ENCODE measurements at places on chromosomes 11 and 22. TPM values are rescaled to one million over a fixed set of nuclear protein-coding genes. Genes with fewer than 3 reads are reported as not detected.

DNA sequence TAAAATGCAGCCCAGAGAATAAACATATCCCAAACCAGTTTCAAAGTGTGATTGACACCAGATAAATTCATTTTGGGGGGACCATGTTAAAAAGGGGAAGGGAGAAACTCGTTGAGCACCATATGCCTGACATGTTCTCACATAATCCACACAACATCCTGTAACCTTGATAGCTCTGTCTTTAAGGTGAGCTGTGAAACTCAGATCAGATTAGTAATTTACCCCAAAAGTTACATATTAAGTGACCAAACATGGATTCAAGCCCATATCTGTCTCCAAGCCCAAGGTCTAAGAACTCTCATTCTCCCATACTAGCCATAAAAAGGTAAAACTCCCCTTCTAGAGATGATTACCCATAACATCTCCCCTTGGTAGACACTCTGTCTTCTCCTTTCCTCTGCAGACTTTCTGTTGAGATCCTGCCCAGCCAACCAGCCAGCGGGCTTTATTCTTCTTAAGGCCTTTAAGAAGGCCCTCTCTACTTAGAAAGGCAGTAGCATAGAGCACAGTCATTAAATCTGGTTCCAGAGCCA is 150.7 kb downstream of the CCDC34 start:
- DNase-seq: no peak
- H3K36me3 ChIP-seq: no peaks in the 10 kb centered on the region
- no peaks in the 10 kb centered on the region for H3K27me3 ChIP-seq
- peaks cover 22% of the 10 kb centered on the region for H3K4me1 ChIP-seq
- no peak overlapping the region for H3K27ac ChIP-seq
- H3K4me3 ChIP-seq: no peak overlapping the region

- H3K27me3 ChIP-seq: no peaks in the 10 kb centered on the region
- no peaks in the 10 kb centered on the region for H3K36me3 ChIP-seq
- no peak overlapping the region for H3K4me3 ChIP-seq
- H3K4me1 ChIP-seq: no peaks in the 10 kb centered on the region
- H3K27ac ChIP-seq: no peak overlapping the region
- no peak for DNase-seq
These were observed 103.8 kb upstream of the CSNK2A3 start for GRCh38 chr11:11456866-11457265.

DNA sequence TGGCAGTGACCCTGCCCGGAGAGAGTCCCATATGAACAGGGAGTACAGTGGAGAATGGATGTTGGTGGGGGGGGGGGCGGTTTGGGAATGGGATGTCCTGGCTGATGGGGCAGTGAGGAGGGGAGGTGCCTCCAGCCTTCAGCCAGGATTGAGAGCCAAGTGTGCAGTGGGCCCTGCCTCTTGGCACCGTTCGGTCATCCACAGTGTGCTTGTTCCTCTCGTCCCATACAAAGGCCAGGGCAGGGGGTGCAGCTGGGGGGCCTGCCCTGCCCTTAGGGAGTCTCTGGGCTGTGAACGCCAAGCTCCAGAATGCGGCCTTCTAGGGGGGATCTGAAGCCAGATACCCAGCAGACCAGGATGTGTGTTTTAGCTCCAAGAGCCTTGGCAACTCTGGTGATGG is 34.0 kb downstream of the KCNC1 start:
- no peaks in the 10 kb centered on the region for H3K4me1 ChIP-seq
- no peak for DNase-seq
- no peaks in the 10 kb centered on the region for H3K27me3 ChIP-seq

GRCh38 chr11:42545954-42546353 is 765.8 kb upstream of the API5 start:
- no peaks in the 10 kb centered on the region for H3K27me3 ChIP-seq
- H3K4me1 ChIP-seq: no peaks in the 10 kb centered on the region
- no peaks in the 10 kb centered on the region for H3K36me3 ChIP-seq
- DNase-seq: no peak

GRCh38 chr11:104645261-104646222 is 252.7 kb downstream of the CASP12 start:
- H3K4me3 ChIP-seq: no peak overlapping the region
- H3K27me3 ChIP-seq: no peaks in the 10 kb centered on the region
- H3K36me3 ChIP-seq: no peaks in the 10 kb centered on the region

GRCh38 chr11:127105593-127106541 is 105.3 kb upstream of the KIRREL3 start:
- peak overlapping the region; percentile 67 for H3K27ac ChIP-seq
- H3K36me3 ChIP-seq: no peaks in the 10 kb centered on the region

- H3K27ac ChIP-seq: no peak overlapping the region
- H3K36me3 ChIP-seq: no peaks in the 10 kb centered on the region
- no peak for DNase-seq
- H3K27me3 ChIP-seq: no peaks in the 10 kb centered on the region
These were observed 44.9 kb upstream of the FADD start for GRCh38 chr11:70158201-70158600.

DNA sequence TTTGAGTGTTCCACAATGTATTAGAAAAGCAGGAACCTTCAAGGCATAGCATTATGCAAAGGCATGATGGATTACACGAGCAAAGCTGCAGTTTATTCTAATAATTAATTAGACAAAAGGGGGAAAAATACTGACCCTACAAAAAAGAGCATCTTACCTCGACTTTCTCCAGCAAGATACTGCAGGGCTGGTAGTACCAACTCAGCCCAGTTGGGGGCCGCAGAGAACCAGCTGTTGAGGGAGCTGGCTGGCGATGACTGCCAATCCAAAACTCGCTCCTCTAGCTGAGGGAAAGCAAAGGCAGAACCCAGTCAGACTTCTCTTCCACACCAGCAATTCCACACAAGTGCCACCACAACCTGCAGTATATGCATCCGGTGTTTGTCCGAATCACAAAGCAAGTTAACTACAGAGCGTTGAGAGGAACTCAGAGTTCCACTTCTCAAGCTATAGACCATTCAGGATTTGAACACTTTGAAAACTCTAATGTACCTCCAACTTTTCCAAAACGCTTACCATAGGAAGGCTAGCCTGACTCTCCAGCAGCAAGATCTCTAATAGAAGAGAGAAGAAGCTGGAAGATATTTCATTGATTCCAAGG is 13.7 kb downstream of the NFRKB start:
- no peak for DNase-seq
- no peaks in the 10 kb centered on the region for H3K27me3 ChIP-seq

DNA sequence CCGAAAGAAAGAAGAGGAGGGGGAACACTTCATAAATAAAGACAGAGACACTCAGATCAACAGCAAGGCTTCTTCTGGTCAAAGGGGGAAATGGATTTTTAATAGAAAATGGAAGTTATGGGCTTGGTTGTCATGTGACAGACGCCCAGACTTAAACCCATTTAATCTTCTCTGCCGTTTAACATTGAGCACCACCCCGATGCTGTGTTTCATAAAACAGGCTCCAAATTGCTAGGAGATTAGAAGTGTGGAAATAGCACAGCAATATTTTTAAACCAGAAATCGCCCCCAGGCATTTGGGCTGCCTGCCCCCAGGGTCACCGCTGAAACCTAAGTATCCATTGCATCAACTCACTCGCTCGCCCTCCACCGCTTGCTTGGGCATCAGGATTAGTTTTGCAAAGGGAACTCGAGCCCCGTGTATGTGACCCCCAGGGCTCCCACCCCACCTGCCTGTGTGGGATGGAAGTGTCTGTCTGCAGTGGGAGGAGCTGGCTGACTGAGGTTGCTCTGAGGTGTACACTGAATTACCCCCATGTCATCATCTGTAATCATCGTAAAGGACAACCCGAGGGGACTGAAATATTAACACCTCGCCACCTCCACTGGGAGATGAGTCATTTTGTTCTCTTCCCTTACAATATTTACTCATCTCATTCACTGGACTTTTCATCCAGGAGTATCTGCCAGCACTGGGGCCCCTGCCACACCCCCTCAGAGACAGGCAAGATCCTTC is 10.7 kb downstream of the DSCAML1 start:
- no peaks in the 10 kb centered on the region for H3K36me3 ChIP-seq
- DNase-seq: no peak
- H3K27ac ChIP-seq: no peak overlapping the region
- H3K4me1 ChIP-seq: no peaks in the 10 kb centered on the region
- no peaks in the 10 kb centered on the region for H3K27me3 ChIP-seq
- no peak overlapping the region for H3K4me3 ChIP-seq

DNA sequence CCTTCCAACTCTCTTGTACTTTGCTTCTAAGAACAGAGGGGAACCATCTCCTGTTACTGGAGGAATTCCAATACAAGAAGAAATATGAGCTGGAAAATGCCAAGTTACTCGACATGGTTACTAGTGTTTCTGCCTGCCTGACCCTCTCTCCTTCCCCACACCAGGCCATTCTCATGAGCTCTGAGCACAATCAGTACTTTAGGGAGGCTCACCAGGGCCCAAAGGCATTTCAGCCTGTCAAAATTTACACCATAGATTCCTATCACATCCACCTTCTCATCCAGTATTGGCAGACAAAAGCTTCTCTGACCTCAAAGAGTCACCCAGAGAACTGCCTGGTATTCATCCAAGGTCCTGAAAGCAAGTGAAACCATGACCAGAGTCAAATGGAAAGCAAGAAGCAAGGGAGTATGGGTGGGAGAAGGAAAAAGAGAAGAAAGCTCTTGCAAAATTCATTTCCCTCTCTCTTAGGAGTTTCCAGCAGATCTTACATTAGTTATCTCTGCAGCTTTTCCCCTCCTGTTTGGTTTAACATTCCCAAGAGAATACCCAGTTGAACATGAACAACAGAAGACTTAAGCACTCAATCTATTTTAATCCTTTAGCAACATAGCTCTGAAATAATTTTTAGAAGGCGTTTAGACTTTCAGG is 58.7 kb upstream of the NCAM1 start:
- H3K27me3 ChIP-seq: no peaks in the 10 kb centered on the region
- H3K27ac ChIP-seq: no peak overlapping the region
- H3K4me1 ChIP-seq: no peaks in the 10 kb centered on the region
- H3K4me3 ChIP-seq: no peak overlapping the region
- DNase-seq: no peak

DNA sequence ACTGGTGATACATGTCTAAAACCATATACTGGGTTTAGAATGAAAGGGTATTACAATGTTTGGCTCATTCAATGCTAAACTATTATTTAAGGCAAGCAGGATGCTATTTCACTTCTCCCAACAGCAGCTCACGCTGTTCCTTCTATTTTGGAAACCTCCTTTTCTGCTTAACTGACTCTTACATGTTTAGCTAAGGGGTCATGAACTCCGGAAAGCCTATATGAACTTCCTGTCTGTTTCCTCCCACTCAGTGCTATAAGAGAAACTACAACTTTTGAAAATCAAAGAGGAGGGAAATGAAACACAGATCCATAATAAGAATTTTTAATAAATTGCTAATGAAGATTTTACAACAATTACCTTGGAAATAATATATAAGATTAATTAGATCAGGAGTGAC is 30.9 kb downstream of the SLC36A4 start:
- no peak overlapping the region for H3K27ac ChIP-seq
- DNase-seq: no peak
- no peaks in the 10 kb centered on the region for H3K27me3 ChIP-seq
- H3K36me3 ChIP-seq: no peaks in the 10 kb centered on the region
- H3K4me3 ChIP-seq: no peak overlapping the region
- no peaks in the 10 kb centered on the region for H3K4me1 ChIP-seq

DNA sequence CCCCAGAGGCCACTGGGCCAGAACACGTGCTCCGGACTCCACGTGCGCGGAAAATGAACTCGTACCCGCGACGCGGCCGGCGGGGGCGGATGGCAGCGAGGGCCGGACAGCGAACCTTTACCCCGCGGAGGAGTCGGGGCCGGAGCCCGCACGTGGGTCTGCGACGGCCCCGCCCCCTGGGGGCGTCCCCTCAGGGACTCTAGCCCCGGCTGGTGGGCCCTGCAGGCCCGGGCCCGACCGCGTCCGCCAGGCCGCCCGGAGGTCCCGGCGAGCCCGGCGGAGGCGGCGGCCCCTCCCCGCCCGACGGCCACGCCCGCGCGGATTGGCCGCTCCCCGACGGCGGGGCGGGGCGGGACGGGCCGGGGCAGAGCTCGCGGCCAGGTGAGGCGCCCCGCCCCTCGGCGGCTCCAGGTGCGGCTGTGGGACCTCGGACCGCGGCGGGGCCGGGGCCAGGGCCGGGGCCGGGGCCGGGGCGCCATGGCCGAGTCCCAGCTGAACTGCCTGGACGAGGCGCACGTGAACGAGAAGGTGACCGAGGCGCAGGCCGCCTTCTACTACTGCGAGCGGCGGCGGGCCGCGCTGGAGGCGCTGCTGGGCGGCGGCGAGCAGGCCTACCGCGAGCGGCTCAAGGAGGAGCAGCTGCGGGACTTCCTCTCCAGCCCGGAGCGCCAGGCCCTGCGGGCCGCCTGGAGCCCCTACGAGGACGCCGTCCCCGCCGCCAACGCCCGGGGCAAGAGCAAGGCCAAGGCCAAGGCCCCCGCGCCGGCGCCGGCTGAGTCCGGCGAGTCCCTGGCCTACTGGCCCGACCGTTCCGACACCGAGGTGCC is at the start of gene FAM83F:
Gene FAM83F (plus strand): TSS at position 389 of the 827 bp plus-strand sequence. CDS start 89 bp downstream, at position 478.
- no peaks in the 10 kb centered on the region for H3K36me3 ChIP-seq
- H3K4me3 ChIP-seq: peak within 1 kb of the TSS; percentile 68
- H3K27ac ChIP-seq: peak within 1 kb of the TSS; percentile 70
- H3K27me3 ChIP-seq: no peaks in the 10 kb centered on the region
- H3K4me1 ChIP-seq: peaks cover 42% of the 10 kb centered on the region

- DNase-seq: no peak
- no peaks in the 10 kb centered on the region for H3K36me3 ChIP-seq
- peaks cover 16% of the 10 kb centered on the region for H3K4me1 ChIP-seq
- no peaks in the 10 kb centered on the region for H3K27me3 ChIP-seq
These were observed 782 bp downstream of the SMARCB1 start for GRCh38 chr22:23787600-23787896.

MMP8 gene
- total RNA-seq: not detected

SHISA8 gene
- total RNA-seq: not detected

EXPH5 gene
- 4.3 TPM for total RNA-seq

PGA5 gene
- not detected for total RNA-seq
